Ascending aorta (tissue), 2 donors: ENCODE measurements at places on chromosomes 2 and 18. TPM values are rescaled to one million over a fixed set of nuclear protein-coding genes. Genes with fewer than 3 reads are reported as not detected.

Gene BCL2
- total RNA-seq, result 20.5 TPM

Gene TMEM150A
- 26.7 TPM for total RNA-seq

Gene SGPP2
- total RNA-seq, result 0.21 TPM

Gene COLEC11
- 0.75 TPM for total RNA-seq

Gene MBD5
- total RNA-seq, result 8.3 TPM

Gene TRIM43
- total RNA-seq, result not detected

Gene HTR2B
- total RNA-seq, result 0.75 TPM

DNA sequence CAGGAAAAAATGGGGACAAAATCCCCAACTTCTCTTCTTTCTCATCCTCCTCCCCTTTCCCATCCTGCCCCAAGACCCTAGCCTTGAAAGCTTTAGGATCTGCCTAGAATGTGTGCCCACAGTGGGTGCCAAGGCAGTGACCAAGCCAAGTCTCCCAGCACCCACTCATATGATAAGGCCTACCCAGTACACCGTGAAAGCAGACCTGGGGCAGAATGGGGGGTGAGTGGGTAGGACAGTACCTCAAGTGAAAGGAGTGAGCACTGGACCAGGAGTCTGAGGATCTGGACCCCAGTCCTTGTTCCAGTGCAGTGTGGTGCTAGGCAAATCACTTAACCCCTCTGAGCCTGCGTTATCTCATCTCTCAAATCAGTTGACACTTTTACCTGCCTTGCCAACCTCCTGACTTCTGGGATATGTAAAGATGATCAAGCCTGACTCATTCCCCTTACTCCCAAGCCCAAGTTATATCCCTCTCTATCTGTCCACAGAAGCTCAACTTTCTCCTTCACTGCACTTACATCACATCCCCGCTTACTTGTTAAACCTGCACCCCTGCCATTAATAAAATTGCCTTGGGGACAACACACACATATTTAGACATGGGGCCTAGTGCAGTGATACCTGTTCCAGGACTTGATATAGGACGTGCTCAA, 109.7 kb downstream of the ATL2 start:
- no peak overlapping the region for H3K4me3 ChIP-seq
- H3K27me3 ChIP-seq, result no peaks in the 10 kb centered on the region
- no peaks in the 10 kb centered on the region for H3K4me1 ChIP-seq
- DNase-seq, result no peak
- H3K36me3 ChIP-seq, result no peaks in the 10 kb centered on the region
- no peak overlapping the region for H3K27ac ChIP-seq

DNA sequence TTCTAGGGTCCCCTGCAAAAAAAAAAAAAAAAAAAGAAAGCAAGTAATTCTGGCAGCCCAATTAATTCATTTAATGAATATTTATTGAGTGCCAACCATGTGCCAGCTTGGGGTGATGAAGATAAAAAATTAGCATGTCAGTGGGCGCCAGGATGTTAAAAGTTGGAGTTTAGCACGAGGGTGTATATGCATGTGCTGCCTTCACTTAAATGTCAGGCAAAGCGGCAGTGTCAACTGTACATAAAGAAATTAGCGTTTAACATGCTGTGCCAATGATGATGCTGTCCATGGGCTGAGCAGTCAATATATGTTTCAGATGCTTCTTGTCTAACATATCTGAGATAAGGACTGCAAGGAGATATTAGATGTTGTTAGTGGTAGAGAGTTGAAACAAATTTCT, 49.5 kb downstream of the ASAP2 start:
- H3K27me3 ChIP-seq, result no peaks in the 10 kb centered on the region
- no peak overlapping the region for H3K4me3 ChIP-seq
- H3K4me1 ChIP-seq, result peaks cover 16% of the 10 kb centered on the region
- DNase-seq, result no peak

- H3K4me3 ChIP-seq, result no peak overlapping the region
- no peaks in the 10 kb centered on the region for H3K4me1 ChIP-seq
- no peak for DNase-seq
- H3K27ac ChIP-seq, result no peak overlapping the region
- H3K36me3 ChIP-seq, result peaks cover 58% of the 10 kb centered on the region
Observed at GRCh38 chr2:671787-672605, 5.2 kb downstream of the TMEM18 start.

DNA sequence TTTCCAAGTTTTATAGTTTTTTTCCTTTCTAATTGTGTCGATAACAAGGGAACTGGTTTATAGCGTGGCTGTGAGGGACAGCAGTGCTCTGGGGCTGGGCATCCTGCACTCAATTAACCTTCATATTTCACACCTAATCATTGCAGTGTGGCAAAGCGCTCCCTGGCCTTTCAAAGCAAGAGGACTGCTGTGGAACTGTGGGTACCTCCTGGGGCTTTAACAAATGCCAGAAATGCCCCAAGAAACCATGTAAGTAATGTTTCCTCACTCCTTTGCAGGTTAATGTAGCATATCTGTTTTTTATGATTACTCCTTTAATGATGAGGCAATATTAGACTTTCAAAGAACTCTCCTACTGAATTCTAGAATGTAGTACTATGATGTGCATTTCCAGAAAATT, 259.0 kb upstream of the RASGRP3 start:
- H3K4me1 ChIP-seq, result peaks cover 90% of the 10 kb centered on the region
- no peak for DNase-seq
- H3K4me3 ChIP-seq, result no peak overlapping the region
- H3K27ac ChIP-seq, result peak overlapping the region; percentile 95
- H3K36me3 ChIP-seq, result peaks cover 5% of the 10 kb centered on the region

DNA sequence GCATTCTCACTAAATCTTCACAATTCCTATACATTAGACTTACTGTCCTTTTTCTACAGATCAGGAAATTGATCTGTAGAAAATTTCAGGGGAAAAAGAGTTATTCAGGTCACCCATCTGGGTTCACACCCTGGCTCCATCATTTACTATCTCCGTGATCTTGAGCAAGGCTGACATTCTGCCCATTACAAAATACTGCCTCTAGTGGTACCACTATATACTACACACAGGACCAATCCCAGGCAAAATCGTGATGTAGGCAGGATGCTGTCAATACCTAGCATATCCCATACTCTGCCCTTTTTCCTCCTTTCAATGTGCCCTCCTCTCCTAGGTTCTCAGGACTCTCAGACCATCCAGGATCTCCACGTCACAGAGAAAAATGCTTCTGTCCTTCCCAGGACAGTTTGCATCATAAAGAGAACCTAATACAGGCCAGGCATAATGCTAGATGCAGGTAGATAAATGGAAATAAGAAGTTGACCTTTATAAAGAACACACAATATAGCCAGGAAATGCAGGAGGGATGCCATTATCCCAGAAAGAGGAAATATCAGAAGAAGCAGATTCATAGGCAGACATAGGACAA, 101.9 kb downstream of the CDH20 start:
- H3K36me3 ChIP-seq, result no peaks in the 10 kb centered on the region
- H3K27ac ChIP-seq, result no peak overlapping the region
- no peak for DNase-seq

- H3K4me1 ChIP-seq, result no peaks in the 10 kb centered on the region
- no peaks in the 10 kb centered on the region for H3K27me3 ChIP-seq
- H3K4me3 ChIP-seq, result no peak overlapping the region
- H3K36me3 ChIP-seq, result no peaks in the 10 kb centered on the region
- DNase-seq, result no peak
Observed at GRCh38 chr2:236014408-236015131, 153.6 kb downstream of the GBX2 start.

DNA sequence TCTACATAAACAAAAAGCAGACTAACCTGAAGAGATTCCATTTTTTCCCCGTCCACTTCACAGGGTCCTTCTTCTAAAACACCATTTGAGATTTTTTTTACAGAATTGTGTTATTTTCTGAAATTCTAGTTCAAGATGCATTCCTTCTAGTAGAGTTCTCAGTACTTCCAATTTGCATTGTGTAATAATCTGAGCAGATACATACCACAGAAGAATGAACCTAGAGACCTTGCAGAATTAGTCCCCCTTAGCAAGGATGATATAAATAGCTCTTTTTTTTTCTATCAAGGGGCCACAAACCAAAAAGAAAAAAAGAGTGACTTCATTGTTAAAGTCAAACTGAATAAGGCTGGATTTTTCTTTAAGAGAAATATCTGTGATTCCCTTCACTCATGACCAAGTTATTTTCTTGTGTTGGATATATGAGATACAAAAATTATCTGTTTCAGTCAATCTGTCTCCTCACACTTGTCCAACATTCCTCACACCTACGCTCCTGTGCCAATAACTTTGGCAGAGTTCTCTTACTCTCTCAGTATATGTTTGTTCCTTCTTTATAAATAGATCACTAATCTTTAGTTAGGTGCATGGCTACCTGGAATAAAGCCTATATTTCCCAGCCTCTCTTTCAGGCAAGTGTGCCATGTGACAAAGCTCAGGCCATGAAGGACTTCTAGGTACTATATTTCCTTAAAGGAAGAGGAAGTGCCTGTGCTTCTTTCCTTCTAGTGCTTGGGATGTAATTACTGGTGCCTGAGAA, 183.5 kb downstream of the ZNF385B start:
- no peaks in the 10 kb centered on the region for H3K36me3 ChIP-seq
- DNase-seq, result no peak
- H3K27me3 ChIP-seq, result no peaks in the 10 kb centered on the region
- no peaks in the 10 kb centered on the region for H3K4me1 ChIP-seq
- no peak overlapping the region for H3K4me3 ChIP-seq

DNA sequence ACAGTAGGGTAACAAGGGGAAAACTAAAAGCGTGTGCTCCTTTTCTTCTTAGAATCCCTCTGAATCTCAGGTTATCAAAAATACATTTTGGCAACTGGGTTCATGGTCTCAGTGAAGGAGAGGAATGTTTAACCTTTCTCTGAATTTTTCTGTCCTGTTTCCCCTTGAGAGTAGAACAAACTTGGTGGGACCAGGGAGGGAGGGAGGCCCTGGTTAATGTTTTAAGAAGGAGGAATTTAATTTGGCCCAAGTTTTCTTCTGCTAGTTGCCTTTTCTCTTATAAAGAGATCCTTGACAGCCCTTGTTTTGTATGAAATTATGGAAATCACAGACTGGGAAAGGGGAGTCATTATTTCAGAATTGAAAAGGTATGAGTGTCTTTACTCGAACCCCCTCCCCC, 12.2 kb upstream of the POU3F3 start:
- H3K36me3 ChIP-seq, result no peaks in the 10 kb centered on the region
- no peaks in the 10 kb centered on the region for H3K4me1 ChIP-seq
- peaks cover 15% of the 10 kb centered on the region for H3K27me3 ChIP-seq
- no peak overlapping the region for H3K27ac ChIP-seq
- DNase-seq, result no peak

DNA sequence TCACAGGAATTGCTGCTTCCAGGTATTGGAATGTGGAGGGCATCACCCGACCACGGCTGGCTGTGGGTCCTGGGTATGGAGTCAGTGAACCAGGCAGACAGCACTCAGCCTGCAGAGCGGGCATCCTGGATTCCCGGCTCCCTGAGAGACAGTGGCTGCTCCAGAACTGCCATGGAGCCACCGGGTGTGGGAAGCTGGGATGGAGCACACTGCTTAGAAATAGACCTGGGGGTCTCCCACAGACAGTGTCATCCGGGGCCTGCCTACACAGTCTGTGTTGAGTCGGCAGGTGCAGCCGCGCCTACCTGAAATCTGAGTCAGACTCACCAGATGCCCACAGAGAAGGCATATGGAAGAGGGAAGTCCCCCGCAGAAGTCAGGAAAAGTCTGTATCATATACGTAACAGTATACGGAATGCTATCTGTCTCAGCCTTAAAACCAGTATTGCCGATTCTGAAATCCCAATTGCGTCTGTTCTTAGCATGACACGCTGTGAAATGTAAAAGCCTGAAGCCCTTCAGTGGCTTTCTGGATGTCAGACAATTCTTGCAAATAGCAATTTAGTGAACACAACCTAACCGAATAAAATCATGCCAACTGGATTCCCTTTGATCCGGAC, 509.7 kb upstream of the MYT1L start:
- no peak overlapping the region for H3K27ac ChIP-seq
- H3K4me3 ChIP-seq, result no peak overlapping the region
- no peaks in the 10 kb centered on the region for H3K36me3 ChIP-seq
- no peak for DNase-seq

DNA sequence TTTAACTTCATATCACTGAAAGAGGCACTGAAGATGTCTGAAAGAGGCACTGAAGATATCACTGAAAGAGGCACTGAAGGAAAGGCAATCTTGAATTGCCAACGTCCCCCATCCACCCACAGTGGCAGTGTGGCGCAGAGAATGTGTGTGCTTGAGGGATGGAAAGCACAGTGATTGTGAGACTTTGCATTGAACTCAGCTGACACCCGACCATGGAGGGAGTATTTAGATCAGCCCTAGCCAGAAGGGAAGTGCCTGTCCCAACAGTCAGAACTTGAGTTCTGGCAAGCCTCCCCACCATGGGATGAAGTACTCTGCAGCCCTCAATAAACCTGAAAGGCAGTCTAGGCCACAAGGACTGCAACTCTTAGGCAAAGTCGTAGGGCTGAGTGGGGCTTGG, 33.8 kb downstream of the MAP4K3 start:
- no peaks in the 10 kb centered on the region for H3K36me3 ChIP-seq
- no peaks in the 10 kb centered on the region for H3K27me3 ChIP-seq
- peaks cover 16% of the 10 kb centered on the region for H3K4me1 ChIP-seq
- H3K27ac ChIP-seq, result no peak overlapping the region

GRCh38 chr2:119196301-119197125, 27.1 kb upstream of the STEAP3 start:
- DNase-seq, result no peak
- no peaks in the 10 kb centered on the region for H3K36me3 ChIP-seq
- no peaks in the 10 kb centered on the region for H3K4me1 ChIP-seq

- no peaks in the 10 kb centered on the region for H3K36me3 ChIP-seq
- H3K27me3 ChIP-seq, result no peaks in the 10 kb centered on the region
- no peak overlapping the region for H3K4me3 ChIP-seq
- no peaks in the 10 kb centered on the region for H3K4me1 ChIP-seq
Observed at GRCh38 chr18:37445368-37445767, 120.2 kb downstream of the CELF4 start.

- DNase-seq, result no peak
- H3K4me3 ChIP-seq, result no peak overlapping the region
- no peaks in the 10 kb centered on the region for H3K27me3 ChIP-seq
Observed at GRCh38 chr18:26705757-26706156, 157.4 kb upstream of the KCTD1 start.

DNA sequence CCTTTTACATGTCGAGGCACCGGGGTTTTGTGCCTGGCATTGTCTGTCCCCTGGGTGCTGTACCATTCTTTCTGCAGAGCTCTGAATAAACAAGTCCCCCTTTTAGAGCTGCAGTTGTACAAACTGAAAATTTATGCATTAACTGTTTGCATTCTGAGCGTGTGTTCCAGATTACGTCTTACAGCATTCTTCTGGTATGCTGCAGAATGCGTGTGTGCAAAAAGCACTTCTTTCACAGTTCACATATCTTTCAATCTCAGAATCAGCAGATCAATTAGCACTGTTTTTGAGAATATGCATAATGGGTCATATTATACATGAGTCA, 27.5 kb downstream of the MEIS1 start:
- no peaks in the 10 kb centered on the region for H3K36me3 ChIP-seq
- no peak overlapping the region for H3K4me3 ChIP-seq
- DNase-seq, result no peak

- no peaks in the 10 kb centered on the region for H3K4me1 ChIP-seq
- no peak overlapping the region for H3K4me3 ChIP-seq
- no peaks in the 10 kb centered on the region for H3K36me3 ChIP-seq
Observed at GRCh38 chr2:7887441-7887840, 794.4 kb upstream of the ID2 start.
